Pons (tissue), 1 donor: ENCODE measurements at places on chromosomes 12 and 14.

- no peak for DNase-seq
Observed at GRCh38 chr12:50314636-50315312, 31.5 kb upstream of the LIMA1 start.

DNA sequence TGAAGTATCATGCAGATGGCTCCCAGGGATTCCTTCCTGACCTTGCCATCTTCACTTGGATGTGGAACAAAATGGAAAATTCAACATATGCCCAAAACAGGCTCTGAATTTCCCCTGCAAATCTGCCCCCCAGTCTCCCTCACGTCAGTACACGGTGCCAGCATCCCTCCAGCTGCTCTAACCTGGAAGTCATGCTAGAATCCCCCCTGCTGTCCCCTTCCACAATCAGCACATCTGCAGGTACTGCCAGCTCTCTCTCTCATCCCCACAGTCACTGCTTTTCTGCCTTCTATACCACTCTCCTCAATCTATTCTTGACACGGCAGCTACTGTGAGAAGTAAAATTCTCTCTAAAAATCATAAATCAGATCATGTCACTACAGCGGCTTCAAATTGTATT, 21.6 kb downstream of the GALNT6 start:
- no peak for DNase-seq

DNA sequence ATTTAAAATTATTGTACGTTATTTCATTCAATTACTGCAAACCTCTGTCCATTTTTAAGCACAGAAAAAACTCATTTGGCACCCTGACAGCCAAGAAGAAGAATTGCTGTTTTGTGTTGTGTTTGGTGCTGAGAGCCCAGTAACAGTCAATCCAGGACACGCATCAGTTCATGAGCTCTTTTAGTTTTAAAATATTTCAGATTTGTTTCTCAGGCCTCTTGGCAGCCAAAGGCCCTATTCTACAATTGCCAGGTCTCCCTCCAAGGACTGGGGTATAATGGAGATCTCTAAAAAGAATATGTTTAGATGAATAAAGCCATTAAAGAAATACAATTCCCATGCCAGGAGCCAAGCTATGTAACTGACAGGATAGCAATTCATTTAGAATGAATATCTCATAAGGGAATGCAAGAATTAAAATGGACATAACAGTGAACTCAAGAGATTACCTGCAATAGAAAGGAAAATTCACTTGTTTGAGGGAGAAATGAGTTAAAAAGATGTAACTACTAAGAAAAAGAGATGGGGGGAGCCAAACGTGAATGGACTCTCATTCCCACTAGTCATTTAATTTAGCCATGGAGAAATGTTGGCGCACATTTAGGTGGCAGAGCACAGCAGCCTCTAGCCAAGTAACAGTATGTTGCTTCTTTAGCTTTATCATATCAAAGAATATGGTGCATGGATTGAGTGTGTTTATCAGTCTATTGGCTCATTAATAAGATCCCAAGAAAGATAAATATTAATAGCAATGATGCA, 140.6 kb upstream of the PELI2 start:
- peak; percentile 89 for DNase-seq

DNA sequence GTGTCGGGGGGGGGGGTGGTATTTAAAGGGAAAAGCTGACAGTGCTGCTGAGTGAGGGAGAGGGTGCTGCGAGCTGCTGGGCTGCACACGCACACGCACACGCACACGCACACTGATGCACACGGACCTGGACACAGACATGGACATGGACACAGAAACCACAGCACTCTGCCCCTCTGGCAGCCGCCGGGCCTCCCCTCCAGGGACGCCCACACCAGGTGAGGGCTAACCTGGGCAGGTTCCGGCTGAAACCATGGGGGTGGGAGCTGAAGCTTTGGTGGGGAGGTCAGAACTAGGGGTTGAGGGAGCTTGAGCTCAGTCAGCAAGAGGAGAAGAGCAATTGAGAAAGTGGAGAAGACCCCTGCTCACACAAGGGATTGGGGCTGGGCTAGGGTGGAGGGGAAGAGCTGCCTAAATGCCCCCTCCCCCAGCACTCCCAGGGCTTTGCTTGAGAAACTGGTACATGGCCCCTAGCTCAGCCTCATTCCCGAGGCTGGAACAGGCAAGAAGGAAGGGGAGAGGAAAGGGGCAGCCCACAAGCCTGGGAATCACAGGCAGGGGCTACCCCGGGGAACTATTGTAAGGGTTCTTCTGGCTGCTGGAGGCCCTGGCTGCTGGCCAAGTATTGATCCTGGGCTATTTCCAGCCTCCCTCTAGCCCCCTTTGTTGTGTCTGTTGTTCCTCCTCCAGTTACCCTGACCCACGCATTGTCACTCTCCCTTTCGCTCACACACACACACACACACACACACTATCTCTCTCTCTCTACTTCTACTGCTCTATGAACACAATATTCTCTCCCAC, at the start of gene REM2:
Gene REM2 (plus strand): TSS at position 50 of the 804 bp plus-strand sequence. CDS start 66 bp downstream, at position 116.
- DNase-seq, result no peak

GRCh38 chr12:123591702-123592481, 7.5 kb downstream of the TMED2 start:
- no peak for DNase-seq

GRCh38 chr14:38090506-38090905, 117.2 kb upstream of the SSTR1 start:
- no peak for DNase-seq

GRCh38 chr12:45655186-45655585, 74.3 kb upstream of the ARID2 start:
- DNase-seq, result no peak

DNA sequence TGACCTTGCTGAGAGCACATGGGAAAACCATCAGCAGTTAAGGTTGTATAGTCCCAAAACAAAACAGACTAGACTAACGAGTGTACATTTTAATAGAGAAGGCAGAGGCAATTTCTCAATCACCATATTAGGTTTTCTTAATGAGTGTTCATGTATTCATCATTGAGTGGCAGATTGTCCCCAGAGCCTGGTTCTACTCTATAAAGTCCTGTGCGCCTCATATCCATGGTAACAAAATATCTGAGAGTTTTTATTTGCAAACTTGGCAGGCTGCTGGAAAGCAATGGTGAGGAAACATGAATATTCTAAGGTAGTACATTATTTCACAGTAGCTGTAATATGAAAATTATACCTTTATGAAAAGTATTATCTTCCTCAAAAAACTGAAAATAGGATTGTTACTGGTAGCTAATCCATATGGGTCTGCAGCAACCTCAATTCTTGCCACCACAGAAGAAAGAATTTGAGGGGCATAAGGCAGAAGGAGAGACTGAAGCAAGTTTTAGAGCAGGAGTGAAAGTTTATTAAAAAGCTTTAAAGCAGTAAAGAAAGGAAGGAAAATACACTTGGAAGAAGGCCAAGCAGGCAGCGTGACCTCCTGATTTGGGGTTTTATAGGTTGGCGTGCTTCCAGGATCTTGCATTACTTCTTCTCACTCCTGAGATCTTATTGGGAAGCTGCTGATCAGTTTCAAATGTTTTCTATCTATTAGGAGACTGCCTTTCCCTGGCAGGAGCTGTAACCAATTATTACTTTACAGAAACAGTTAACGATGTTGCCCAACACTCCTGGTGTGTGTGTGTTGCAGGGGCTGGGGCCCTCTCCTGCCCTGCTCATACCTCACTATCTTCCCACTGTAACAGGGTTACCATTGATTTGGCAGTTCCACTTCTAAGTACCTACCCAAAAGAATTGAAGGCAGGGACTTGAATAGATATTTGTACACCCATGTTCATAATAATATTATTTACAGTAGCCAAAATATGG, 154.0 kb upstream of the NUDT4 start:
- no peak for DNase-seq

GRCh38 chr12:131808744-131809371, 19.3 kb upstream of the MMP17 start:
- DNase-seq, result no peak

GRCh38 chr12:21656905-21657325, 727 bp downstream of the LDHB start:
- DNase-seq, result peak; percentile 68

DNA sequence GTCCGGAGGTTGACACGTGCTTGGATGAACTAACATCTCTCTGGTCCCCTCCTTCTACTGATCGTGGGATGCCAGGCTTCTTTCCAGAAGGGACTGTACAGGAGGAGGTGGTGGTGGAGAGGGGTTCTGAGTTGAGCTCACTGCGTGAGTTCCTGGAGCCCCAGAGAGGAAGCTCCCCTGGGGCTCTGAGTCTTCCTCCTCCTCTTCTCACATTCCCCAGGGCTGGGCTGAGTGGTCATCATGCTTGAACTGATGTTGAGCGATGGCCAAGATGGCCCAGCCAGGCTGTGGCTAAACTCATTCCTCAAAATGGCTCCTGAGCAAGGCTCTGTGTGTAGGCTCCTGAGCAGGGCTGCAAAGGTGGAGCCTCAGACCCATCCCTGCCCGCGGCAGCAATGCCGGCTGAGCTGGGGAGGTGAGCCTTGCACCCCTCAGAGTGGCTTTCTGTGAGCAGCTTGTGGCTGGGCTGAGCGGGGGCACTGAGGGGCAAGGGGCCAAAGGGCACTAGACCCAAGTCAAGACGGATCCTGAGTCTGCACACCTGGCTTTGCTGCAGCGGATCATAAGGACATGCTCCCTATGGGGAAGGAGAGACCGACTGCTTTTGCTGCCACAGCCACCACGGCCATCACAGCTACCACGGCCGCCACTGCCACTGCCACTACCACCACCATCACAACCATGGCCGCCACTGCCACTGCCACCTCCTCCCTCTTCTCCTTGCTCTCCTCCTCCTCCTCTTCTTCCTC, 35.4 kb downstream of the MEG3 start:
- no peak for DNase-seq

GRCh38 chr12:124884587-124885438, 21.1 kb upstream of the SCARB1 start:
- DNase-seq, result no peak

DNA sequence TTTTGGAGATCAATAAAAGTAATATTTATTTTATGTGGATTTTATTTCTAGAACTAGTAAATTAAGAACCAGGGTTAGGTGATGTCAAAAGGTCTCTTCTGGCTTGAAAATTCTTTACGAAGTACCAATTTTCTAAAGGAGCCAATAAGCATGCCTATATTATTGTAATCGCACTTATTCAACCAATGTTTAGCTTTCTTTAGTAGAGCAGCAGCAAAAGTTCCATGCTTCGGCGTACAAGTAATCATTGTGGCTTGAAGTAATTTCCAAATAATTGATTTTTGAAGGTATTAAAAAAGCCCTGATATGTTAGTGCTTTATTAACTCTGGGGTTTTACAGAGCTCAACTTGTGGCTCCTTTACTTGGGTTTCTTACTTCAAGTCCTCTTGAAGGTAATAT, 3.4 kb downstream of the RMST start:
- DNase-seq, result no peak

- peak; percentile 26 for DNase-seq
Observed at GRCh38 chr12:108367436-108367835, 28.3 kb upstream of the CMKLR1 start.

- no peak for DNase-seq
Observed at GRCh38 chr12:66163289-66163688, 6.5 kb downstream of the TMBIM4 start.

GRCh38 chr14:33930439-33930838, 20.4 kb downstream of the EGLN3 start:
- DNase-seq, result no peak

- no peak for DNase-seq
Observed at GRCh38 chr12:95601091-95601961, 50.0 kb upstream of the USP44 start.

- DNase-seq, result no peak
Observed at GRCh38 chr14:77554207-77554606, 55.6 kb upstream of the ISM2 start.

DNA sequence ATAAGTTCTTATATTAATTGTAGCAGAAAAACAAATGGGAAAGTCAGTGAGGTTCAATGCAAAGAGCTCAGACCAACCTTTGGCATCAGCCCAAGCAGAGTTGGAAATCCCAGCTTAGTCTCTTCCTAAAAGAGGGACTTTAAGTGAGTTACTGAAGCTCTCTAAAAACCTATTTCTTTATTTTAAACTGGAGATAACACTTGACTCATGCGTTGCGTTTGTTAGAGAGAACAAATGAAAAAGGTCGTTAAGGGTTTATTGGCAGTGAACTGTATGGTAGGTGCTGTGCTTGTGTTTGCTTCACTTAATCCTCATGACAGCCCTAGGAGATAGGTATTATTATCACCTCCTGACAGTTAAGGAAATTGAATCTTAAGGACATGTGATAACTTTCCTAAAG, 396.5 kb downstream of the RAD51B start:
- no peak for DNase-seq

GRCh38 chr14:52014601-52015267, 25.4 kb downstream of the RTRAF start:
- peak; percentile 95 for DNase-seq

DNA sequence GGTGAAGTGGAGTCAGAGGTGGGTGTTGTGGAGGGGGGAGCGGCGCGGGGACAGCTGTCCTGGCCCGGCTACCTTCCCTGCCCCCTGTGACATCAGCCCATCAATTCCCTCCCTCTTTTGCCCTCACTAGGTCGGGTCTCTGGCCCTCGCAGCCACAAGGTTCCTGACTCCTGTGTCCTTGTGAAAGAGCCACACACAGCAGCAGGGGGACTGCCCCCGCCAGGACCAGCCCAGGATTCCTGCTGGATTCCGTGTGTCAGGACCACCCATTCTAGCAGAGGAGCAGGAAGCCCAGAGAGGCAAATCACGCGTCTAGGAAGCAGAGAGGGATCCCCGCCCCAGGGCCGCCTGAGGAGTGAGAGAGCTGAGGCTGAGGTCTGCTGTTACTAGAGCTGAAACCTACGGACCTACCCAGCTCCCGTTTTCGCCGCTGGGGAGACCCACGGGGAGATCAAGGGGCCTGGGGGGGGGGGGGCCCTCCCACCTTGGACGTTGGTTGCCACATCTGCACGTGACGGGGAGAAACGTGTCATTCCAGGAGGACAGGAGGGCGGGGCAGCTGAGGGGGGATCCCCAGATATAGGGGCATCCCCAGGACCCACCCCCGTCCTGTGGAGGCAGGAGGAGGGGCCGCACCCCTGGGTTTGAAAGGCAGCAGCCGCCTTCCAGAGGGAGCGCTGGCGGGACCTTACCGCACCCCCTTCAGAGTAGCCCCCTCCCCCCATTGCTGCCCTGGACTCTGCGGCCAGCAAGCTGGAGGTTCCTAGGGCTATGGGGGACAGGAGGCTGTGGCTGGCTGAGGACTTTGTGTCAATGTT, 12.5 kb upstream of the INF2 start:
- no peak for DNase-seq

DNA sequence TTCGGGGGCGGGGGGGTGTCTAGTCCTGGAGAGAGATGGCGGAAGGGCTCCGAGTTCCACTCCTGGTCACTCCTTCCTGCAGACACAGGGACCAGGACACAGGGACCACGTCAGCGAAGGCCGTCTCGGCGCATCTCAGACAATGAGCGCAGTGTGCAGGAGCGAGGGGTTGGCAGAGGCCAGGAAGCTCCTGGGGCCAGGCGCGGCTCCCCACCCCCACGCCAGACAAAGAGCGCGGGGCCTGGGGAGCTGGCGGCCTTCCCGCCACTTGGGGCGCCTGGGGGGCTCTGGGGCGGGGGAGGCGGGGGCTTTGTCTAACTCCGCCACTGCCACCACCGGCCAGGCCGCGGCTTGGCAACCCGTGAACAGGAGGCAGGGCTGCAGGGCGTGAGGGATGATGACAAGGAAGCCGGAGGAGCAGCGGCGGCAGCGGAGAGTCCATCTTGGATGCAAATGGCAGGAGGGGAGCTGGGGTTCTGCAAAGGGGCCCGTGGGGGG, 2.2 kb downstream of the CDK2AP1 start:
- peak; percentile 93 for DNase-seq
